Upper lobe of left lung (tissue), 6 donors: ENCODE measurements at places on chromosomes 12 and 14. TPM values are rescaled to one million over a fixed set of nuclear protein-coding genes. Genes with fewer than 3 reads are reported as not detected.

- no peaks in the 10 kb centered on the region for H3K36me3 ChIP-seq
- H3K4me3 ChIP-seq, result no peak overlapping the region
- no peak overlapping the region for H3K27ac ChIP-seq
- H3K27me3 ChIP-seq, result no peaks in the 10 kb centered on the region
These were observed 102.8 kb downstream of the RPAP3 start for GRCh38 chr12:47602949-47603558.

- H3K4me1 ChIP-seq, result no peaks in the 10 kb centered on the region
- DNase-seq, result no peak
- H3K27ac ChIP-seq, result no peak overlapping the region
- no peaks in the 10 kb centered on the region for H3K27me3 ChIP-seq
- no peak overlapping the region for H3K4me3 ChIP-seq
- H3K36me3 ChIP-seq, result no peaks in the 10 kb centered on the region
These were observed 11.0 kb upstream of the HEBP1 start for GRCh38 chr12:13011098-13011497.

DNA sequence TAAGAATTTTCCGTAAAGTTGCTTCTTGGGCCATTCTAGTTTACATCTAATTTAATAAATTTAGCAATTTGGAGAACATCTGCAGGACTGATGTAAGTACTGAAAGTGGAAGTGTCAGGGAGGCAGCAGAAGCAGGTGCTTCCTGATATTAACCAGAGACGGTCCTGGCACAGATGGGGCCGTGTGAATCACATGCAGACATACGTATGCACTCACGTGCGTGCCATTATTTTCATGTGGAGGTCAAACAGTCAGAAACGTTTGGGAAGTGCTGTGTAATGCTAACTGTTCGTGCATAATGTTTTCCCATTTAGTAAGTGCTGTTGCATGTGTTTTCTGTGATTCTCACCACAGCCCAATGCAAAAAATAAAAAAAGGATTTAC lies 87.8 kb upstream of the DYNC1H1 start:
- no peaks in the 10 kb centered on the region for H3K27me3 ChIP-seq
- H3K4me3 ChIP-seq, result no peak overlapping the region
- peaks cover 14% of the 10 kb centered on the region for H3K36me3 ChIP-seq
- H3K27ac ChIP-seq, result no peak overlapping the region
- DNase-seq, result no peak

DNA sequence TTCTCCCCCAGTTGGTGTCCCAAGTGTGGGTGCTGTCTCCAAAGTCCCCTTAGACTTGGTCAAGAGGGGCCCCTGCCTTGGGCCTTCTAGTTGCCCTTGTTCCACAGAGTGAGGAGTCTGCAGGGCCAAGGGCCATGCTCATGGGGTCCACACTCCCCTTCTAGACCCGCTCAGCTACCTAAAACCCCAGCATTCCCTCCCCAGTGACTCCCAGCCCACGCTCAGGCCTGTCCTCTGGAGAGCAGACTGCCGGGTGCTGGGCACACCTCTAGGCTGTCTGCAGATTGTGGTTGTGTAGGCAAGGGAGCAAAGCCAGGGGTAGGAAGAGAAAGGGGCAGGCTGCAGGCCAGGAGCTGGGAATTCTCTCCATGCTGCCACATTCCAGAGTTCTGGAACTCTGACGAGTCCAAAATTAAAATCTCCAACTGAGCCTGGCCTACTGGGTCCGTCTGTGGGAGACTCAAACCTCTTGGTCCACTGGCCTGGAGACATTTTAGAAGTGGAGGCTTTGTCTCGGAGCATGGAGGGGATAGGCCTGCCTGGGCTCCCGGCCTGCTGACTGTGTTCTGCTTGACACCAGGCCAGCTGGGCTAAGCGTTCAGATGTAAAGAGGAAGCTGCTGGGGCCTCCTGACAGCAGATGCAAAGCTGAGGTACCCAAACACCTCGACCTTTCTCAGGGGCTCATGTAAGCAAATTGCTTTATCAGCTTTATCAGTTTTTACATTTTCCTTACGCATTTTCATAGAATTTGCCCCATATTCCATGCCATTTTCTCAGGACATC lies 13.7 kb upstream of the KRT5 start:
- no peaks in the 10 kb centered on the region for H3K27me3 ChIP-seq
- H3K36me3 ChIP-seq, result no peaks in the 10 kb centered on the region
- no peaks in the 10 kb centered on the region for H3K4me1 ChIP-seq
- H3K4me3 ChIP-seq, result no peak overlapping the region
- DNase-seq, result no peak

- no peak overlapping the region for H3K4me3 ChIP-seq
- H3K27me3 ChIP-seq, result peaks cover 16% of the 10 kb centered on the region
- H3K27ac ChIP-seq, result no peak overlapping the region
- H3K4me1 ChIP-seq, result peaks cover 30% of the 10 kb centered on the region
These were observed 4.5 kb downstream of the B4GALNT1 start for GRCh38 chr12:57628280-57629191.

GRCh38 chr14:33840797-33841196 lies 110.1 kb downstream of the EGLN3 start:
- H3K4me1 ChIP-seq, result peaks cover 5% of the 10 kb centered on the region
- no peak for DNase-seq
- no peak overlapping the region for H3K27ac ChIP-seq
- no peaks in the 10 kb centered on the region for H3K36me3 ChIP-seq
- H3K27me3 ChIP-seq, result no peaks in the 10 kb centered on the region

GRCh38 chr12:67086116-67086515 lies 183.0 kb upstream of the CAND1 start:
- H3K4me3 ChIP-seq, result no peak overlapping the region
- no peak overlapping the region for H3K27ac ChIP-seq
- no peaks in the 10 kb centered on the region for H3K4me1 ChIP-seq
- no peaks in the 10 kb centered on the region for H3K36me3 ChIP-seq

DNA sequence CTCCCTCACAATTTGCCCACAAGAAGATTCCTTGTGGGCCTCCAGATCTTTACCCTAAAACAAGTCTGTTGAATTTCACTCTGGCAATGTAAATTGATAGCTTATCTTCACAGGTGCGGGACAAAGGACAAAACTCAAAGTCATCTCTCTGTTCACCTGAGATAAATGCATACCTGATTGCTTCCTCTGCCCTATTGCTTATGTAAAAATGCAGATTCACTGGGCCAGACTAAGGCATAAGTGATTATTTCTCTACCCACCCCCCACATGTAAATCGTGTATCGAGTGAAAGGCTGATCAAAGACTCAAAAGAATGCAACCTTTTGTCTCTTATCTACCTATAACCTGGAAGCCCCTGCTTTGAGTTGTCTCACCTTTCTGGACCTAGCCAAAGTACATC lies 316.8 kb downstream of the SSPN start:
- H3K27me3 ChIP-seq, result no peaks in the 10 kb centered on the region
- H3K4me3 ChIP-seq, result no peak overlapping the region
- no peaks in the 10 kb centered on the region for H3K36me3 ChIP-seq
- no peak for DNase-seq
- no peaks in the 10 kb centered on the region for H3K4me1 ChIP-seq

- H3K27ac ChIP-seq, result peak overlapping the region; percentile 84
- H3K4me1 ChIP-seq, result peaks cover 41% of the 10 kb centered on the region
- H3K36me3 ChIP-seq, result no peaks in the 10 kb centered on the region
- no peaks in the 10 kb centered on the region for H3K27me3 ChIP-seq
- DNase-seq, result no peak
These were observed 17.0 kb downstream of the ANO6 start for GRCh38 chr12:45232756-45233372.

DNA sequence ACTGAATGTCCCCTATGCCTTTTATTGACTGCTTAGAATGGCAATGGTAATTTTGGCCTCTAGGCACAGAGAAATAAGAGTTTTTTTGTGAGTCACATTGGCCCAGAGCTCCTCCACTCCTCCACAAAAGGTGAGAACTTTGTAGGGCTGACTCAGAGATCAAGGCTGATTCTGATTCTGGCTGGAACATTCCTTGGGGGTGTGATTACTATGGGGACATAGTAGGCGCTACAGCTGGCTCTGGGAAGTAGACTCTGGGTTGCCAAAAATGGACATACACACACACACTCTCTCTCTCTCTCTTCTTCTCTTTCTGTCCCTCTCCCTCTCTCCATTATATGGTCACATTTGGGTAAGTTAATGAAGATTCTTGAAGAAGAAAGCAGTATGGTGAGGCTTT lies 174.6 kb upstream of the DDHD1 start:
- H3K4me3 ChIP-seq, result no peak overlapping the region
- H3K27me3 ChIP-seq, result no peaks in the 10 kb centered on the region
- H3K36me3 ChIP-seq, result no peaks in the 10 kb centered on the region

GRCh38 chr12:63944586-63945228 lies 100.2 kb downstream of the SRGAP1 start:
- H3K27ac ChIP-seq, result no peak overlapping the region
- H3K4me1 ChIP-seq, result peaks cover 9% of the 10 kb centered on the region

DNA sequence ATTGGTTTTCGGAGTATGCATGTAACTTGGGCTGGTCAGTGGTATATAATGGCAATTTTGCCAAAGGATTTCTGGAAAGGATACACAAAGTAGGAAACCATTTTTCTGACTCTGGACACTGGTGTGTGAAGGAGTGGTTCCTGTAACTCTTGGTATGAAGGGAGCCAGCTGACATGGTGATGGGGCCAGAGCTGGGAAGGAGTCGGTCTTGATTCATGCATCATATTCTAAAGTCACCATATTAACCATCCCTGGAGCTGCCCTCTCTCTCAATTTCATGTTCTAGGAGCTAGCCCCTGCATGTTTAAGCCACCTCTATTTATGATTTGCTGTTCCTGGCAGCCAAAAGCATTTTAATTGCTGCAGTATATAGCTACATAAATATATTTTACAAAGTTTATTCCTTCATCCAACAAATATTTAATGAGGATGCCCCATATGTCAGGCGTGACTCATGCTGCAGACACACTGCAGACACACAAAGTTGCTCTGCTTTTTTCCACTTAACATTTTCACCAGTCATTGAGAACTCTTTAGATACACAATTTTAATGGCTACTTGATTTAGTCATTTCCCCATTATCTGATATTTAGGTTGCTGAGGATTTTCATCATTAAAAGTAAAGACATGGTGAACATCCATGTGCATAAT lies 78.7 kb upstream of the PSMC1 start:
- H3K4me1 ChIP-seq, result no peaks in the 10 kb centered on the region
- H3K4me3 ChIP-seq, result no peak overlapping the region
- DNase-seq, result no peak

DNA sequence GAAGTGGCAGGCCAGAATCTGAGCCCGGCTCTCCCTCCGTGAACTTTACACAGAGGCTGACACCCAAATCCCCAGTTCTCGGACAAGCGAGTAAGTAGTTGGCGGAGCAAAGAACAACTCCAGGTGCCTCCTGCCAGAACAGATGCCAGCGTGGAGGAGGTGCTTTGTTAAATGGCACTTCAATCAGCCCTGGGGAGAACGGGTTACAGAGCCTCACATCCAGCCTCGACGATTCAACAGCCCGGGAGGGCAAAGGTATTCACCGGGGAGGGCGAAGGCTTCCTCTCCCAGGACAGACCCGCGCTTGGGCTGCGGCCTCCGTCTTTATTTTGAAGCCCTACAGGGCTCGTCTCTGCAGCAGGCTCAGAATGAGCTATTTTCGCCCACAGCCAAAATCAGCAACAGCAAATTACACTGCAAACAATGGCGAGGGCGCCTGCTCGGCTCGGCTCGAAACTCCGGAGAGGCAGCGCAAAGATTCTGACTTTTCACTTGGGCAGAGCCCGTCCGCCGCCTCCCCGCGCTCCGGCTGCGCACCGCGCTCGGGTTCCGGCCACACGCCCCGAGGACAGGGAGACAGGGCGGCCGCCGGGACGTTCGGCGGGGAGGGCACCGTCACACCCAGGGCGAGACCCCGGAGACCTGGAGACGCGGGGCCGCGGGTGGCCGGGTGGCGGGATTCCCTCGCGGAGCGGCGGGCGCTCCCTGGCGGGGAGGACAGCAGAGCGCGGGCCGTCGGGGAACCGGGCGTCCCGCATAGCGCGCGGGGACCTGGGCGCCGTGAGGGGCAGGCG lies 811 bp downstream of the TMCC3 start:
- peaks cover 22% of the 10 kb centered on the region for H3K4me1 ChIP-seq
- no peaks in the 10 kb centered on the region for H3K36me3 ChIP-seq
- H3K27ac ChIP-seq, result peak overlapping the region; percentile 80
- H3K4me3 ChIP-seq, result peak overlapping the region; percentile 80
- H3K27me3 ChIP-seq, result no peaks in the 10 kb centered on the region
- DNase-seq, result peak; percentile 48

- DNase-seq, result no peak
- H3K4me1 ChIP-seq, result no peaks in the 10 kb centered on the region
- H3K27ac ChIP-seq, result no peak overlapping the region
- H3K27me3 ChIP-seq, result no peaks in the 10 kb centered on the region
- no peaks in the 10 kb centered on the region for H3K36me3 ChIP-seq
- no peak overlapping the region for H3K4me3 ChIP-seq
These were observed 73.4 kb upstream of the DDHD1 start for GRCh38 chr14:53226553-53226952.

- peak; percentile 19 for DNase-seq
- peaks cover 41% of the 10 kb centered on the region for H3K4me1 ChIP-seq
- peak overlapping the region; percentile 88 for H3K27ac ChIP-seq
- H3K27me3 ChIP-seq, result no peaks in the 10 kb centered on the region
- H3K4me3 ChIP-seq, result peak overlapping the region; percentile 52
These were observed 16.0 kb downstream of the FOS start for GRCh38 chr14:75294649-75295033.

DNA sequence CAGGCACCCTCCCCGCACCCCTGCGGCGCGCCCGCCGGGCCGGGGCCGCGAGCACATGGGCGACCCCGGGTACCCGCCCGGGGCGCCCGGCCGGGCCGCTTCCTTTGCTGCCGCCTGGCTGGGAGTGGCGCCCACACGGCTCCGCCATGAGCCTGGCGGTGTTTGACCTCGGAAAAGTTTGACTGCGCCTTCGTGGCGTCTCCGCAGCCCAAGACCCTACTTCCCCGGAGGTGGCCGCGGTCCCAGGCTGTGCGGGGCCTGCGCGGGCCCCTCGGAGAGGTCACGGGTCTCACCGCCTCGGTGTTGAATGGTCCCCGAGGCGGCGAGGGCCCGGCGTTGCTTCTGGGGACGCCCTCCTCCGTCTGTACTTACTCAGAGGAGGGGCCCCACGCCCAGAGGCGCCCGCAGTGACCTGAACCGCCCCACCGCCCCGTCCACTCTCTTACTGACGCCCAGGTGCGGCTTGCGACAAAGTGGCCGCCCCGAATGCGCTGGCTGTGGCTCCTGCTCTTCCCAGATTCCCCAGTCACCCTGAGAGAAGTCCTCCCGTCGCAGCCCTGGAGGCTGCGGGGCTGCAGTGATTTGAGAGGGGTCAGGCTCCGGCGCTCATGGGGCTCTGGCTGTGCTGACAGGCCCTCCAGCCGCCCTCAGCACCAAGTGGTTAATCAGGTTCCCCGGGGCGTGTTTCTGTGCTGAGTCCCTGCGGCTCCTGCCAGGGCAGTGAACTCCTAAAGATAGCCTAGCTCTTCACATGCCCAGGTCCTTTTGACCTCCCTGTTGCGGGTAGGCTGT lies 5.8 kb downstream of the KMT5A start:
- H3K27me3 ChIP-seq, result no peaks in the 10 kb centered on the region
- peak overlapping the region; percentile 57 for H3K4me3 ChIP-seq
- peaks cover 41% of the 10 kb centered on the region for H3K4me1 ChIP-seq

- peaks cover 23% of the 10 kb centered on the region for H3K4me1 ChIP-seq
- H3K27ac ChIP-seq, result peak overlapping the region; percentile 21
- DNase-seq, result no peak
- H3K27me3 ChIP-seq, result no peaks in the 10 kb centered on the region
- H3K36me3 ChIP-seq, result no peaks in the 10 kb centered on the region
These were observed 165.5 kb downstream of the SLC38A4 start for GRCh38 chr12:46660276-46660675.

- H3K4me3 ChIP-seq, result no peak overlapping the region
- DNase-seq, result no peak
- H3K27me3 ChIP-seq, result no peaks in the 10 kb centered on the region
- peak overlapping the region; percentile 83 for H3K27ac ChIP-seq
- peaks cover 49% of the 10 kb centered on the region for H3K4me1 ChIP-seq
These were observed 13.6 kb upstream of the MLXIP start for GRCh38 chr12:122064780-122065588.

Gene DCTN2
- total RNA-seq, result 90.5 TPM

Gene IPO8
- 68.1 TPM for total RNA-seq

Gene FOXN4
- not detected for total RNA-seq

Gene KRT83
- not detected for total RNA-seq
